ENCODE measurements at places on chromosomes 2 and 18. TPM values are rescaled to one million over a fixed set of nuclear protein-coding genes. Genes with fewer than 3 reads are reported as not detected.

DNA sequence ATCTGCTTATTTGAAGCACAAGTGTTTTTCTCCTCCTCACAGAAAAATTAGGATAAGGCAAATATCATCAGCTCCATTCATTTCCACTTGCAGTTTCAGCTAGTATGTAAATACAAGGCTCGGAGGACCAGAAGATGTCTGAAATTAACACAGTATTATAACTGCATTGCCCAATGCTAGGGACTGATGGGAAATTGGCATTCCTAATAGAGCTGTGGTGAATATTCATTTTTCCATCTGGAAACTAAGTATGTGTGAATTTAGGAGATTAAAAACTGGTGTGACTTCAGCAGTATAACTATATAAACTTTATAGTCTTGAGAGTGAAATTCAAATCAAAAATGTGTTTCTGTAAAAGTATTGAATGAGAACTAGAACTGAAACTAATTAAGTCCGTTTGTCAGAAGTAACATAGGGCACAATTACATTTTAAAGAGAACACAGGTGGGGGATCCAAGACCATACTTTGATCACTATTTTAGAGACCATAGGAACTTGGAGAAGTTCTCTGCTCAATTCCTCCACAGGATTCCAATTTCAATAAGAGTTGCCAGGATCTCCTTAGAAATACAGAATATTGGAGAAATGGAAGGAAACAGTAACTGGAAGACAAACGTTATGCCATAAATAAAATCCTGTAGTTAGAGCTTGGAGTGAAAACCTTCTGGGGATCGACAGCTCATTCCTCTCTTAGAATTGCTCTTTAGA is 12.1 kb upstream of the ITGA6 start:
- no peak for DNase-seq

DNA sequence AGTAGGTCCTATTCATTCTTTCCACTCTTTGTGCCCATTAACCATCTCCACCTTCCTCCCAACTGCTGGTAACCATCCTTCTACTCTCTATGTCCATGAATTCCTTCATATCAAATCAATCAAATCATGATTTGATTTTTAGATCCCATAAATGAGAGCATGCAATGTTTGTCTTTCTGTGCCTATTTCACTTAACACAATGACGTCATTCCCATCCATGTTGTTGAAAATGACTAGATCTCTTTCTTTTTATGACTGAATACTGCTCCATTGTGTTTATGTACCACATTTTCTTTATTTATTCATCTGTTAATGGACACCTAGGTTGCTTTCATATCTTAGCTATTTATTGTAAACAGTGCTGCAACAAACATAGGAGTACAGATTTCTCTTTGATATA is 827.3 kb upstream of the NRXN1 start:
- DNase-seq = no peak

C2orf81 gene
- 7.5 TPM for total RNA-seq

PLEK gene
- total RNA-seq = 3.9 TPM

ELOA2 gene
- not detected for total RNA-seq
